Gastroesophageal sphincter (tissue), 4 donors: ENCODE measurements at places on chromosomes 1 and 21.

DNA sequence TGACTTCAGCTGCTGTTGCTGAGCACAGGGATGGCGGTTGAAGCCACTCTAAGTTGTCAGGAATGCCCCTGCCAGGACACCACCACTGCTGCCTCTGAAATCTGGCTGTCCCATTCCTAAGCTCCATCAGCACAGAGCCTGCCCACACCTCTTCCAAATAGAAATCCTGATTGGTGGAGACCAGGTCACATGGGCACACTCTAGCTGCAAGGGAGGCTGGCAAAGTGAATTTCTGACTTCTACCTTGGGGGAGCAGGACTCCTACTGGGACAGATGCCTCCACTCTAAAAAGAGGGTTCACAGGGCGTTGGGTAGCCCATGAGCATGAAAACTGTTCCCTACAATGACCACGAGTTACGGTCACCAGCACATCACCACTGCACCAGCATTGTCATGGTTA lies 83.8 kb upstream of the TARDBP start:
- ATAC-seq = no peak

- no peak for ATAC-seq
These were observed 178.1 kb upstream of the RUNX1 start for GRCh38 chr21:35226968-35227744.

DNA sequence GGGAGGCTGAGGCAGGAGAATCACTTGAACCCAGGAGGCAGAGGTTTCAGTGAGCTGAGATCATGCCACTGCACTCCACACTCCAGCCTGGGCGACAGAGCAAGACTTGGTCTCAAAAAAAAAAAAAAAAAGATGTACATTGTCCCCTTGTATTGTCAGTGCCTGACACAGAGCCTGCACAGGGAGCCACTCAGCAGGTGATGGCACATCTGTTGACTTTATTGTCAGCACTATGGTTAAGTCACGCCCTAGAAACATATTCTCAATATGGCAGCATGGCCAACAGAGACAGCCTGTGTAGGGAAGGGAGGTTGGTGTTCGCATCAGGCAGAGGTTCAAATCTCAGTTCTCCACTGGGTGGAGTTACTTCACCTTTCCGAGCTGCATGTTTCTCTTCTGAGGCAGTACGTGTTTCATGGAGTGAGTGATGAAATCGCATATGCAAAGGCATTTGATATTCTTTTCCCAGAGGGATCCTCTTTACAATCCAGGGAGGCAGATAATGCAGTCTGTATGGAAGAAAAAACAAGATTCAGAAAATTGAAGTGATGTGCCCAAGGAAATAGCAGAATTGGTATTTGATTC lies 20.6 kb downstream of the LAMC2 start:
- ATAC-seq = no peak

- no peak for ATAC-seq
These were observed 9.6 kb downstream of the CFAP45 start for GRCh38 chr1:159890390-159890789.
